ENCODE measurements at places on chromosomes 6 and 20.

DNA sequence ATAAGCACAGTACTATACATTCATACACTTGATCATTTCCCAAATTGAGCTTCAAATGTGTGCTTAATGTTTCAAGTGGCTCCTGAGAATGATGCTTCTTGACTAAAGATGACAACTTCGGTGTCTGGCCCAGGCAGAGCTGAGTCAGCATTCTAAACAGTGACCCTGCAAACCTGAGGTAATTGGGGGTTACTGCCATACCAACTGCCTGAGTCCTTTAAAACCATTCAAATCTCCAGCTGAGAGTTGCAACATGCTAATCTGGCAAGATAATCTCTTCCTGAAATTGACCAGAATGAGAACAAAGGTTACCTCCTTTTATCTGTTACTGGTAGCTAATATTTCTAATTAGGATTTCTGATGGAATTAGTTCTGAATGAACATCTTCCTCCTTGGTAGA, 8.2 kb downstream of the BACH2 start:
- DNase-seq = no peak

DNA sequence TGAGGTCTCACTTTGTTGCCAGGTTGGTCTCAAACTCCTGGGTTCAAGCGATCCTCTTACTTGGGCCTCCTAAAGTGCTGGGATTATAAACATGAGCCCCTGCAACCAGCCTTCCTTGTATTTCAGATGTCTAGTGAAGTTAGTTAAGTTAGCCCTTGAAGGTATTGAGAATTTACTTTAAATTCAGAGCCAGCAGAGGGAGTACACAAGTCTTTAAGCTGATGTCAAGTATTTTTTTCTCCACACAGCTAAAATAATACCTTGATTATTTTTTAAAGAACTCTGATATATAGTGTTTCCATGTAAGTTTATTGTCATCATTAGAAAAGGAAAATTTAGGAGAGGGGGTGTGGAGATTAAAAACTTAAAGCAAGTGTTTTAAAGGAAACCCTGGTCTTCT, 9.8 kb downstream of the FOXO3 start:
- DNase-seq = no peak

DNA sequence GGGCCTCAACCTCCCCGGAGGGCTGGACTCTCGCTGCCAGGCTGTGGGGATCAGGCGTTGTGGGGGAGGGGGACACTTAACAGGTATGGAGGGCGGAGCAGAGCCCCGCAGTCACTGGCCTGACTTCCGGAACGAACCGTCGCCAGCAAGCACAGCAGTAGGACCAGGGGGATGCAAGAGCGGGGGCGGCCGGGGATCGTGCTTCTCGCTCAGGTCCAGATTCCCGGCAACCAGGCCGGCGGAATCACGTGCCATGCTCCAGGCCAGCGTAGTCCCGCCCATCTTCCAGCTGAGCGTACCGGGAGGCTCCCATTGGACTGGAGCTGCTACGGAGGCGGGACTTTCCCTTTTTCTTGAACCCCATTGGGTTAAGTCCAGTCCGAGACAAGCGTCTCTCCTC, 10.0 kb upstream of the POU5F1 start:
- DNase-seq = no peak

DNA sequence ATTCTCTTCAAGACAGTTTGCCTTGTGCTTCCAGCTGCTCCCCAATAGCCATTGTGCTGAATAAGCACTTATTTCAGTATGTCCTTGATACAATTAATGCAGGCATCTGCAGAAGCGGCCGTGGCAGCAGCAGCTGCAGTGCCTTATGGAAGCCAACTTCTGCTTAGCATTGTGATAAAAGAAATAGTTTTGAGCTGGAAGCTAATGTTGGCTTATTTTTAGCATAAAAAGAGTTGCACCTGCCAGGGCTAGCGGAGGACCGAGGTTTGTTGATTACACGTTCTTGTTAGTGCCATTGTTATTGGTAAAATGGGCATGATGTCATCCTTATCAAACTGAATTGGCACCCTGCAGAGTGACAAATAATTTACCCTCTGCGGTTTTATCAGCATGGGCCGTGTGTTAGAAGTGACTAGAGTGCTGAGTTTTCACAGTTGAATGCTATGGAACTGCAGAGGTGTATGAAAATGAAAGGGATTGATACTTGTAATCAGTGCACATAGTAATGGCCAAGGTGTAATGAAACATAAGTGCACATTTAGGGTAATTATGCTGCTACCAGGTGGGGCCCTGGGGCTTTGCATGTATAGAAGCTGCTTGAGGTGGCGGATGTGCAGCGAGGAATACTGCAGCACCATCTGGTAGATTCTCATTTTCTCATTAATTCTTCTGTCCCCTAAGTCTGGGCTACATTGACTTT, 334.3 kb downstream of the CDKAL1 start:
- no peak for DNase-seq

DNA sequence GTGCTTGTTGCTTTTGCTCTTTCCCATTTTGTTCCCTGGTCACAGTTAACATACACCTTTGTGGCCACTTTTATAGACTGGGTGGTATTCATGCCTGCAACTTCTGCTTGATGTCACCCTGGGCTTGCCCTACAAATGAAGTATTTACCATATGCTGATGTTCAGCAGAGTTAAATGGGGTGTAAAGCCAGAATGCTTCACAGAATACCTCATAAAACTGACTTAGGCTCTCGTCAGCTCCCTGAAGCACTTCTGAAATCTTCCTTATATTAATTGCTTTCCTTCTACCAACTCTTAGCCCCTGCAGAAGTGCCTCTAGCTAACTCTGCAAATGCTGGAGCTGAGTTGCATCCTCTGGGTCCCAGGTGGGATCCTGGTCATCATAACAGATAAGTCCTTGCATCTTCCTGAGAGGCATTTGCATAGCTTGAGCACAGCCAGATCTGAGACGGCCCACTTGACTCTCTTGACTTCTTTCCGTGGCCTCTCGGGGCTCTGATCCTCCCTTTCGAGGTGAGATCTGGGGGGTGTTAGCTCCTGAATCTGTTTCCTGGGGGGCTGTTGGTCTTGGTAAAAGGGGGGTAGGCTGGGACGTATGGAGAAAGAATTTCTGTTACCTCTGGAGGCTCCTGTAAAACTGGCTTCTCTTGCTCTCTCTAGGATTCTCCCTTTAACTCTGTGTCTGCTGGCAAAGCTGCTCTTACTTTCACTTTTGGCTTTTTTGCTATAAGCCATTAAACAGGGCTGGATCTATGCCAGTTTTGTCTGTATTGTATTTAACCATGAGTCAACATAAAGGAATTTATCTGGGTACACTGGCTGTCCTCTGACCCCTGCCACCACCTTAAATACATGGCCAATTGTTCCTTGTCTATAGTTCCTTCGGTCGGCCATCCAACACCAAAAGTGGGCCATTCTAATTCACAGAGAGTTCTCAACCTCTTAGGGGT, 223.0 kb upstream of the SYNCRIP start:
- DNase-seq = no peak

DNA sequence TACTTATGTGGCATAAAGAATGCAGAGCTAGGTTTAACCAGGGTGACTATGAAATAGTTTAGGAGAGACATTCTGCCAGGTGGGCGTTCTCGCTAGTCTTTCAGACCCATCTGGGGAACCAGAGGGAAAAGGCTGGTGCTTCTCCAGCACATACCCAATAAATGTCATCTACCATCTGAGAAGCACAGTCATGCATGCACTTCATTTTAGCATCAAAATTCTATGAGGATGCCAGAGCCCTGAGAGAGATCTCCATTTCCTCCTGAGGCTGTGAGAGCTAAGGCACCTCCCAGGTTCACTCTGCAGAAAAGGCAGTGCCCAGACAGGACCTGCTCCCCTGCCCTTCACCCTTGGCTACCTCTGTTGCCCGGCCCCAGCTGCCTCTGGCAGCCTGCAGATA, 231.7 kb upstream of the PRND start:
- no peak for DNase-seq

- no peak for DNase-seq
These were observed 105.9 kb upstream of the CARMIL1 start for GRCh38 chr6:25173246-25173645.

DNA sequence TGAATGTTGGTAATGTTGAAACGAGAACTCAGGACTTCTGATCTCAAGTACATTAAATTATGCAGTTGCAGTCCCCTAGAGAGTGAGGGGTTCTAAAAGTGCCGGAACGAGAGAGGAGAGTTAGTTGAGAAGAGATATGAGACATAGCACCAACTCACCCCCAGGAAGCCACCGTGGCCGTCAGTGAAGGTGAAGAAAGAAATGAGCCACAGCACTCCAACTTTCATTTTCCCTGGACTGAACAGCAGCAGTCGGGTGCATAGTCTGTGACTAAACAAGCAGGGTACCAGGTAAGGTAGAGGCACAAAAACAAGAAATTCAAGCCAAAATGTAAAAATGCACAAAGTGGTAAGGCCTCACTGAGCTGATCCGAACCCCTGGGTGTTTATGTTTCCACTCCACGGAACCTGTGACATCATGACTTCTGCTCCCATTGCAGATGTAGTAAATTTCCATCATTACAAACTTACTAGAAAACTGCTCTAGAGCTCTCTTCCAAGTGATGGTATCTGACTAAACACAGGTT, 13.2 kb downstream of the ADGRF1 start:
- DNase-seq = no peak

- peak; percentile 64 for DNase-seq
These were observed 85.5 kb upstream of the RPS6KA2 start for GRCh38 chr6:166712286-166713228.

- no peak for DNase-seq
These were observed 55.6 kb upstream of the BEND6 start for GRCh38 chr6:56899311-56899710.

- no peak for DNase-seq
These were observed 10.7 kb upstream of the LAMP5 start for GRCh38 chr20:9503526-9504245.

DNA sequence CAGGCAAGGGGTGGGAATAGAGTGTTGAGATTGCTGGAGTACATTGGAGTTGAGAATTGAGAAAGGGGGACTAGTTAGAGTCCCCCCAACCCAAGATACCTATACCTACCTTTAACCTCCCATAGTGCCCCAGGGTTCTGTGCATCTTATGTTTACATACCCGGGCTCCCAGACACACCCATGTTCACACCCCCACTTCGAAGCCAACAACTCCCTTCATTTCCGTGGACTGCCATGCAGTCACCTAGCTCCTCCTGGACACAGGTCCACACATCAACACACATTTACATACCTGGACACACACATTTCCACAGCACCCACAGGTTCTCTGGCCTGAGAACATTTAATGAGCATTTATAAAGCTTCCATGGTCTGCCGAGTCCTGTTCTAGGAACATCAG, 5.1 kb downstream of the TMEM63B start:
- no peak for DNase-seq

- DNase-seq = no peak
These were observed 39.2 kb upstream of the TLDC2 start for GRCh38 chr20:36836591-36837269.

GRCh38 chr6:15960740-15961634, 167.9 kb upstream of the MYLIP start:
- DNase-seq = peak; percentile 72

- no peak for DNase-seq
These were observed 191.7 kb upstream of the RIN2 start for GRCh38 chr20:19566226-19566945.

All from vagina (tissue), 2 donors.